ENCODE measurements at places on chromosomes 3 and 15.

GRCh38 chr3:133833880-133834620 lies 28.4 kb downstream of the SRPRB start:
- no peak for DNase-seq

DNA sequence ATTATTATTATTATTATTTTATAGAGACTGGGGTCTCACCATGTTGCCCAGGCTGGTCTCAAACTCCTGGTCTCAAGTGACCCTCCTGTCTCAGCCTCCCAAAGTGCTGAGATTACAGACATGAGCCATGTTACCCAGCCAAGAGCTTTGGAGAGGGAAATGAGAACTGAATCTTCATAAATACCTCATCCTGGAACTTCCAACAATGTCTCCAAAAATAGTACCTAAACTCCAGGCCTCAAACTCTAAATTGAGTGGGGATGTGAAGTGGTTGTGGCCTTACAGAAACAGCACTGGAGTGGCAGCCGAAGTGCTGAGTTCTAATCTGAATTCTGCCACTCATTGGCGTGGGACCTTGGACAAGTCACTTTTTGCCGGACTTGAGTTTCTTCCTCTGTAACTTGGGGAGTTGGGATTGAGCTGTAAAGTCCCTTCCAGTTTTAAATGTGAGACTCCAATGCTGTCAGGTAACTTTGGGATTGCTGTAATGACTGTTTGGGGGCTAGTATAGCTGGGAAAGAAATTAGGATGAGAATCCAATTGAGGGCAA lies 10.0 kb upstream of the SRP14 start:
- no peak for DNase-seq

DNA sequence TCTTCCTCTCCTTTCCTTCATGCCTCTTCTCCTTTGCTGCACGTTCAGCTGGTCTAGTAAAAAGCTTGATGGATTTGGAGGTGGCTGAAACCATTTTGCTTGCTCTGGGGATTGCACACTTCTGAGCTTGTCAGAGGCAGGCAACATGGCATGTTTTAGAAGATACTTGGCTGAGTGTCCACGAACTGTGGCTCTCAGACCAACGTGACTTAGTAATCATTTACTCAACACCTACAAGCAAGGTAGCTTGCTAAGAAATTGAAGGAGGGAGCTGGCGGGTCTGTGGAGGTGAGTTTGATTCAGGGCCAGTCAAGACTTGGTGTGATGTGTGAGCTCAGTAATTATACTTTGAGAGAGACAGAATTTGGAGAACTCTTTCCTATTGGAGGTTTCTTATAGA lies 196.0 kb downstream of the LPP start:
- no peak for DNase-seq

DNA sequence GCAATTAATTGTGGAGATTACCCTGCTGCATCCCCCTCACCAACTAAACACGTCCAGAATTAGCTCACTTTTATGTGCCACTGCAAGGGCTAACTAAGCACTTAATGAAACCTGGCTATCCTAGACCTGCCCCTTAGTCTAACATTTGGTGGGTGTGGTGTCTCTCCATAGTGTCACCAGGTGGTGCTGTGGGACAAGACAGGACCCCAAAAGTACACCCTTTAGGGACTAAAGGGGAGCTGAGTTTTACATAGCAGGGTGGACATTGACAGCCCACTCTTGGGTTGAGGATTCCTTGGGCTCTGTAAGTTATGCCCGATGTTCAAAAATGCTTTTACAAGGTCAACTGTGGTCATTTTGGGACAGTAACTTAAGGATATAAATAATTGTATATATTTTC lies 5.7 kb downstream of the DUT start:
- DNase-seq, result no peak

DNA sequence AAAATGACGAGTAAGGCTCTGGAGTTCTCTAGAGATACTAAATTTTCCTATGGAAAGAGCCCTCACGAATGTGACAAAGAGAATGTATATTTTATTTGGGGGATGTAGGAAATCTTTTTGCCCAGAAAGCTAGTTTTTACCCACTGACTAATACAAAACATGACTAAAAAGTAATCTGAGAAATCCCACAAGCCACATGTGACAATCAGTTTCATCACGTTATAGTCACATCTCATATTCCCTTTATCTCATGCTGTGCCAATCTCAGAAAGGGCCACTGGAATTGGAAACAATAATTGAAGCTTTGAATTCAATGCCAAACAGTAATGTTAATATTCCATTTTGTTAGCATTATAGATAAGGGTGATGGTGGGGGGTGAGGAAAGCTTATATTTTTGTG lies 509.0 kb upstream of the GOLIM4 start:
- DNase-seq, result no peak

DNA sequence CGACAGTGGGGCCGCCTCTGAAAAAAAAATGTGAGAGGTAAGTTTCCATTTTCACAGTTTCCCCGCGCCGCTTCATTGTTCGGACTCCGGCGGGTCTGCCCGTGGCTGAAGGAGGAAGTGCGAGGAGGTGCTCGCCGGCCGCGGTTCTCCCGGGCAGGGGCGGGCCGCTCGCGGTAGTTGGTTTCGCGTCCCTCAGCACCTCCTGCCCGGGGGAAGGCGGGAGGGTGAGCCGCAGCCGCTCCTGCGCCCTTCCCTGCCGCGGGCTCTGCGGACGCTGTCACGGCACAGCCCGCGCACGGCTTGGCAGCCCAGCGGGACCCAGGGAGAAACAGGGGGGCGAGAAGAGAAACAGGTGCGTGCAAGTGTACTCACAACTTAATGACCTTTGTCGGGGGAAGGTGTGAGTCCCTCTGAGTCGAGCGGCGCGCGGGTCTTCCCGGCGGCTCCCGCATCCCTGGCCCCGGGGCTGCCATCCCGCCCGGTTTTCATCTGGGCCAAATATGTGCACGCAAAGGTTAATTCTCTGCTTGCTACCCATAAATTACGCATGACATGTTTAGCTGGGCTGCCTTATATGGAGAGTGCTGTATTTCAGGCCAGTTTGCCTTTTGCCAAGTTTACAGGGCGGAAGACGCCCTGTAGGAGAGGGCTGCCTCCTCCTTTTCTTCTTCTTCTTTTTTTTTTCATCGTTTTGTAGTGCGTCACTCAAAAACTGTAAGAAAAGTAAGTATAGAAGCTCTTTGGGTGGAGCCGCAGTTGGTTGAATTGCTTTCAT lies 514 bp downstream of the MBNL1 start:
- peak; percentile 35 for DNase-seq

- no peak for DNase-seq
Measured at GRCh38 chr3:174363256-174363655, 495.9 kb upstream of the NAALADL2 start.

GRCh38 chr3:133837487-133838295 lies 32.1 kb downstream of the SRPRB start:
- no peak for DNase-seq

DNA sequence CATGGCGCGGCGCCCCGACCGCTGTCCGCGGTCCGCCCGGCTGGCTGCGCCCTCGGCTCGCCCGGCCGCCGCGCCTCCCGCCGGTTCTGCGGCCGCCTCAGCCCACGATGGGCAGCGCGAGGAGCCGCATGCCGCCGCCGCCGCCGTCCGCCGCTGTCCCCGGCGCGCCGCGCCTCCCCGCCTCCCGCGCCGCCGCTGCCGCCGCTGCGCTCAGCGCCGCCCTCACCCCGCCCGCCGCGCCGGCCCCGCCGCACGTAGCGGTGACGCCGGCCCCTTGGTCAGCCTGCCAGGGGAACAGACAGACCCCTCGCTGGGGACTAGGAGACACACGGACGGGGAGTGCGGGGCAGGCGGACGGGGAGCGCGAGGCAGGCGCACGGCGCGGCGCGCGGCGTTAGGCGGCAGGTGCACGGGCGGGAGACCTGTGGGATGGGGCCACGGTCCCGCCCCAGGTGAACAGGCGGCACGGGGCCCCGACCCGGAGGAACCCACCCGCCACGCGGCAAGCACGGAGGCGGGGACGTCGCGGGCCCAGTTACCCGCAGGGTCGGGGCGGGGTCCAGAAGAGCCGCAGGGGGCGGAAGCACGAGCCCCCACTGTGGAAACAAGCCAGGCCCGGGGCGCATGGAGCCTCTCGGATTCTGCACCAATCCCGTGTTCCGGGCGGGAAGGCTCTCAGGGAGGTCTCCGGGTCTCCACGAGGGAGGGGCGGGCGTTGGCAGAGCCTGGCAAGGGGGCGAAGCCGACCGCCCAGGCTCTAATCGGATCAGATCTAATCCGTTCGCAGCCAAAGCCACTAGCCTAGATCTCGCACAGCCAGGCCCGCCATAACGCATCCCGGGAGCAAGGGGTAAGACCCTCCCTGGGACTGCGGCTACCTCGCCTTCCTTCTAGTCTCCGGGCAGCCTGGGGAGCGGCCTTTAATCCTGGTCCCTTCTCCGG lies at the start of gene CSPG5:
CSPG5 (minus strand) TSS at position 175 of the 942 bp plus-strand sequence; CDS start at position 3, 172 bp downstream.
- DNase-seq, result peak; percentile 37

DNA sequence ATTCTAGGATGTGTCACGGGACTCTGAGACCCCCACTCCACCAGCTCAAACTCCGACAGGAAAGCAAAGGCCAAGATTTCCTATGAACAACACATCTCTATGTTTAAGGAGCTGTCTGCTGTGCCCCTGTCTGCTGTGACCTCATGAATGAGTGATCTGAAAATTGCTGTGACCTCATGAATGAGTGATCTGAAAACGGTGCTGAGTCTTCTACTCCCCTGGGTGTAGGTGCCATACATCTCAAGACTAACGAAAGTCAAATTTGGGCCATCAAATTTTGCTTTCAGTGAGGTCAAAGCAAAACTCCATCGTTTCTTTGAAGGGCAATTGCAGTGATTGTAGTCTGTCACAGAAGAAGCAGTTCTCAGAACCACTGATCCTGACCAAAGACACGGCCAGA lies 24.4 kb downstream of the IL5RA start:
- DNase-seq, result no peak
